NCI-H526 treated with DMSO at 0.1 percent for 48 hours (cell line): ENCODE measurements at places on chromosomes 4 and X.
A peak's percentile ranks its signal among the peaks of the same experiment; 100 is the strongest.

DNA sequence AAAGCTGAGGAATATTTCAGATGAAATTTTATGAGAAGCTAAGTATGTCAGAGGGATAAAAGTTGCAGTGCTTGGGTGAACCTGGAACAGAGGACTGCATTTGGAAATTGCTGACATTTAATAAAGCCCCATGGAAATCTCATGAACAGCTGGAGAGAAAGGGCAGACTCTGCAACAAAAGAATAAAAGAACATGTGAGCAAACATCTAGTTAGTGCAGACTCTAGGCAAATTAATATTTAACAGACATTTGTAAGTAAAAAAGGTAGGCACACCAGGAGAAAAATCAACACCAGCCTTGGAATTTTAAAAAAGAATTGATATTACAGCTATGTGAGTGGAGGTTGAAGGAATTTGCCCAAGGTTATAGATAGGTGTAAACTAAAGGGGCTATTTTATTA lies 114.6 kb upstream of the PUDP start:
- DNase-seq = peak; percentile 78

DNA sequence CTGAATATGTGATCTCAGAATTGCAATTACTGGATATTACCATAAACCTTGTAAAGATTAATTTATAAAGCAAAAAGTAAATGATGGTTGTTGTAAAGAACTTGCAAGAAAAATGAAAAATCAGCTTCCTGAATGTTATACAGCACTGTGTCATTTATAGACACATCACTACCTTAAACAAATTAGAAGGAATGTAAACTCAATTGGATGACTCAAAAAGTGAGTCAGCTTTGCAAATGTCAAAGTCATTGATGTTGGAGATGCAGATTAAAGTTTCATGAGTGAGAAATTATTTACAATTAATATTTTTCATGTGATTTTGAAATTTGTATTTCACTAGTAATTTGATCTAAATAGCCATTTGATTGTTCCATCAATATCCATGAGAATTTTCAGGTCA lies 193.2 kb downstream of the RAPGEF2 start:
- DNase-seq = no peak

DNA sequence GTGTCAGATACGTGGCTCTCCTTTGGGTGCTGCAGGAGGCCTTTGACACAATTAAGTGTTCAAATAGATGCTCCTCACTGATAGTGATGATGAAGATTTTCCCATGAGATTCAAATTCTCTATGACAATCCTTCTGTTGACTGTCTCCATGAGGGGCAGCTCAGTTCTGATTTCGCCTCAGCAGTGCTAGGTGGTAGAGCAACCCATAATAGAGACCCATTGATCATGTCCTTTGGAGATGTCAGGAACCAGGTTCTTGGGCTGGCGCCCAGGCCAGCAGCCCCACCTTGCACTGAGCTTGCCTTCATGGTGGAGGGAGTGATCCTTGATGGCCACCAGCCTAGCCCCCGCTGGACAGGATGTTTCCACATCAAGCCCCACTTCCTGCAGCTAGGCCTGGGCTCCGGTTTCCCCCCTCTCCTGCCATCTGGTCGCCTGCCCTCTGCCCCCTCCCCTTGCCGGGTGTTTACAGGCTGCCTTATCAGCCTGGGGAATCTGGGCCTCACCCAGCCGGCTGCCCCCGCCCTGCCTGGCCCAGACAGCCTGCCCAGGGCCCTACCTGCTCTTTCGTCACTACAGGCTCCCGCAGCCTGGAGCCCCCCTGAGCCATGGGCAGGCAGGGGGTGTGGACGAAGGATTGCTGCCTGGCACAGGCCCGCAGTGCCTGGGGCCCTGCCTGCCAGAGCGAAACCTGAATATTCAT lies 12.6 kb downstream of the ELF4 start:
- peak; percentile 52 for DNase-seq

GRCh38 chr4:47222276-47222675 lies 190.9 kb downstream of the GABRB1 start:
- DNase-seq = no peak

GRCh38 chr4:73704314-73705055 lies 35.9 kb upstream of the CXCL8 start:
- DNase-seq = no peak

- no peak for DNase-seq
Observed at GRCh38 chrX:125953814-125954213, 212.3 kb downstream of the DCAF12L2 start.

GRCh38 chr4:2245787-2246275 lies 3.9 kb upstream of the HAUS3 start:
- no peak for DNase-seq

DNA sequence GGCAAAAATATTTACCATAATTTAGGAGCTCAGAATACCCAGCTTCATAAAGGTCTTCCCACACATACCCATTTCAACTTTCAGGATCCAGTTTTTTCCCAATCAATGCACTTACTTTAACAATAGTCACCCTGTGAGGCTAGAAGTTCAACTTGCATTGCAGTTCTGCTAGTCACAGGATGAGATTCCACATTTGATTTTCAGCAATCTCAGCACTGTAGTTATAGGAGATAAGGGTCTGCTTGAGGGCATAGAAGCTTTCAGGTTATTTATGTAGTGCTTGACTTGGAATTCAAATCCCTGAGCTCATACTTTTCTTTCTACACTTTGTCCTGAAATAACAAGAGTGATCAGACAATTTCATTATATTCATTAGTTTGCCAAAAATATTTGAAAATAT lies 78.3 kb upstream of the IL2 start:
- no peak for DNase-seq

DNA sequence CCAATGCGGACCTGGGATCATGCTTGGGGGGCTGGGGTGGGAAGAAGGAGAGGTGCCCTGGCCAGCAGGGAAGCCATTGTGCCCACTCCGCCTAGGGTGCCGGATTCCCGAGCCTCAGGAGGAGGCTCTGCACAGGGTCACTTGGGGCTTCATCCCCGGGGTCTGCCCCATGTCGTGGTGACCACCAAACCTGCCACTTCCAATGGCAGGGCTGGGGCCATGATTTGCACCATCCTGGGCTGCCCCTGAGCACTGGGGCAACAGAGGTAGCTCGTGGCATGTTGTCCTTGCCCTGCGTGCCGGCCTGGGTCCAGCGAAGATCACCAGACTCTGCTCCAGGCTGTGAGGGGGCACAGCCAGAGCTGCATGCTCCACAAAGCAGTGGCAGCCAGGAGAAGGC lies 71.4 kb upstream of the DCAF12L2 start:
- no peak for DNase-seq

- DNase-seq = no peak
Observed at GRCh38 chr4:13478131-13478530, 6.0 kb downstream of the RAB28 start.

GRCh38 chr4:87574996-87575395 lies 33.3 kb upstream of the DSPP start:
- no peak for DNase-seq

DNA sequence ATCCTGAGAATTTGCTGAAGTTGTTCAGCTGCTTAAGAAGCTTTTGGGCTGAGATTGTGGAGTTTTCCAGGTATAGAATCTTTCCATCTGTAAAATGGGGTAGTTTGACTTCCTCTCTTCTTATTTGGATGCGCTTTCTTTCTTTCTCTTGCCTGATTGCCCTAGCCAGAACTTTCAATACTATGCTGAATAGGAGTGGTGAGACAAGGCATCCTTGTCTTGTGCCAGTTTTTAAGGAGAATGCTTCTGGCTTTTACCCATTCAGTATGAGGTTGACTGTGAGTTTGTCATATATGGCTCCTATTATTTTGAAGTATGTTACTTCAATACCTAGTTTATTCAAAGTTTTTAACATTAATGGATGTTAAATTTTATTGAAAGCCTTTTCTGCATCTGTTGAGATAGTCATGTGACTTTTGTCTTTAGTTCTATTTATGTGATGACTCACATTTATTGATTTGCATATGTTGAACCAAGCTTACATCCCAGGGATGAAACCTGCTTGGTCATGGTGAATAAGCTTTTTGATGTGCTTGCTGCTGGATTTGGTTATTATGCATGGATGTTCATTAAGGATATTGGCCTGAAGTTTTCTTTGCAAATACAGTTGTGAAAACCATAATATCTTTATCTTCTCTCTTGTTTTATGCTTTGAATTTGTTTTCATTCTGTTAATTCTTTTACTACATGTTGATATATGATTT lies 573.8 kb upstream of the NDST4 start:
- DNase-seq = peak; percentile 37

DNA sequence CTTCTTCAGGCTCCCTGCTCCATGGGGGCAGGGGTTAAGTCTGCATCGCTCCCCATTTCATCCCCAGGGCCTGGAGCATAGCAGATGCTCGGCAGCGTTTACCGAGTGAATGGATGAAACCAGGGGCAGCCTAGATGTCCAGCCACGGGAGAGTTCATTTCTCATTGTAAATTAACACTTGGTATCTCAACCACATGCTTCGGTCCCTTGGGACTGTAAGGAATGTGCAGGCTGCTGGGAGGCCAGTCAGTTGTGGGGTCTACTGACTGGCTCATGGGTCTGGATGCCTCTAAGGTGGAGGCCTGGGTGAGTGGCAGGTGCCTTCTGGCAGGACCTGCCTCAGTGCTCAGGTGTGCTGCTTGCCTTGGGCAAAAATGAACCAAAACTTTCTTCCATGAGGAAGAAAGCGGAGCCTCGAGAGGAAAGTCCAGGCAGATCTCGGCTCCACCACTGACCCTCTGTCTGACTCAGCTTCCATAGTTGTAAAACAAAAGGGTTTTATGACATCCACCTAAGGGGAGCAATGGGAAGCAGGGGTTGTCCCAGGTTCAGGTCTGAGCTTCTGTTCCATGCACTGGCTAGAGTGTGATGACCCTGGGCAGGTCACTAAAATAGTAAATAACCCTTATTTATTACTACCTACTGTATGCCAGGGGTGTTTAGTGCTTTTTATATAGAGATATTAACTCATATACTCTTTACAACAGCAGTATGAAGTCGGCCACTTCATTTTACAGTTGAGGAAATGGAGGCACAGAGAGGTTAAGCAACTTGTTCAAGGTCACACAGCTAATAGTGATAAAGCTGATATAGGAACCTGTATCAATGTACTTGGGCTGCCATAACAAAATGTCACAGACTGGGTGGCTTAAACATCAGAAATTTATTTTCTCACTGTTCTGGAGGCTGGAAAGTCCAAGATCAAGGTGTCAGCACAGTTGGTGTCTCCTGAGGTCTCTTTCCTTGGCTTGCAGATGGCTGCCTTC lies 144.3 kb upstream of the STX18 start:
- peak; percentile 12 for DNase-seq

- DNase-seq = no peak
Observed at GRCh38 chrX:80014141-80014940, at the start of gene TBX22. TSS of gene TBX22 (plus strand) at chrX:80014753. CDS start at chrX:80022270, 7,517 bp downstream.

- DNase-seq = no peak
Observed at GRCh38 chr4:147791341-147791740, 59.5 kb downstream of the ARHGAP10 start.

GRCh38 chr4:176034936-176035335 lies 30.7 kb upstream of the WDR17 start:
- DNase-seq = no peak

DNA sequence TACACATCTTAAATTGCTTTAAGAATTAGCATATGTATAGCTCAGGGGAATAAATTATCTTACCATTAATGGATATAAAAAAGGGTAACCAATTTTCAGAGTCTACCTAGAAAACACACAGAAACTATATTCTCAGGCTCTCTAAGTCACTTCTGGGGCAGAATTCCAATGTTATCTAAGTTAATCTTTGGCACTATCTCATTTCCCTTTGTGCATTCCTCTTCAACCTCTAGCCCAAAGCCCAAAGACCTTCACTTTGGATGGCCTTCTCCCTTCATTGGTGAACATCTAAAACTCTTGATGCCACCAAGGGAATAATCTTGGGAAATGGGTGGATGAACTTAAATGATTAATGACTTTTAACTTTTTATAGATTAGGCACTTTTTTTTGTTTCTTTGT lies 108.3 kb downstream of the APBB2 start:
- DNase-seq = no peak

DNA sequence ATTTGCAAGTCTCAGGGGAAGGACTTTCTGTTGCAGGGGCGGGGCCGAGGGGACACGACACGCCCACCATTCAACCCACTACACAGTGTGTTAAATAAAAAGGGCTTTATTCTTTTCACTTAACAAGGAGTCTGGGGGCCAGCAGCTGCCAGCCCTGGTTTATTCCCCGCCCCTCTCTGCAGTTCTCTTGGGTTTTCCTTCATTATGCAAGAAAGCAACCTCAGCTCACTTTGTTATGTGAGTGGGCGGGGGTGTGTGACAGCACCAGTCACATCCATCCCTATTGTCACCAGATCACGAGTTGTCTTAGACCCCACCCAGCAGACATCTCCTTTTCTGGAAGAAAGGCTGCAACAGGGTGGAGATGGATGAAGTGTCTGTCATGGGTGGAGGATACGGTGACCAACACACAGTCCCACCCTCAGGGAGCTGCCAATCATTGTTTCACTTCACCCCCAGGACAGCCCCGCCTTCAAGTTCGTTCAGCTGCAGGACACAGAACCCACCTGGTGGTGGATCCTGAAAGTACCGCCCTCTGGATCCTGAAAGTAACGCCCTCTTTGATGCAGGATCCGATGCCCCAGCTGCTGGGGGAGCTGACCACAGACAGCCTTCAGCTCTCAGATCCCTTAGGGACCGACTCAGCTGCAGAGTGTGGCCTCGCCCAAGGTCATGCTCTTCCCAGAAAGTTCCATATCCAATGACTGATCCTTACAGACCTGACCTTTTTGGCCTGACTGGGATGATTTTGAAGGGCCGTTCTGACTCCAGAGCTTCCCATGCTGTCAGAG lies 79.6 kb downstream of the SMIM20 start:
- no peak for DNase-seq

DNA sequence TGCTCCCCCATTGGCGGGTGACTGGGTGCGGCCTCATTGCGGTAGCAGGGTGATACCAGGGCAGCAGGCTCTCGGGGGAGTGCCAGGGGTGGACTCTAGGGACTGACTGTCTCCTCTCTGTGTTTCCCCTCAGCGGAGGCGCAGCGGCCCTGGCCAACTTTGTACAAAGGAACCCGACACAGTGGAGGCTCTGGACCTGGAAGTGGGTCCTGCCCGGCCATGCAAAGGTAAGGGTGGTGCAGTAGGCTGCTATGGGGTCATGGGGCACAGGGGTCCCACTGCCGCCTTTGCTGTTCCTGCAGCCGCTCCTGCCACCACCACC lies 16.3 kb downstream of the SULT1B1 start:
- DNase-seq = no peak

DNA sequence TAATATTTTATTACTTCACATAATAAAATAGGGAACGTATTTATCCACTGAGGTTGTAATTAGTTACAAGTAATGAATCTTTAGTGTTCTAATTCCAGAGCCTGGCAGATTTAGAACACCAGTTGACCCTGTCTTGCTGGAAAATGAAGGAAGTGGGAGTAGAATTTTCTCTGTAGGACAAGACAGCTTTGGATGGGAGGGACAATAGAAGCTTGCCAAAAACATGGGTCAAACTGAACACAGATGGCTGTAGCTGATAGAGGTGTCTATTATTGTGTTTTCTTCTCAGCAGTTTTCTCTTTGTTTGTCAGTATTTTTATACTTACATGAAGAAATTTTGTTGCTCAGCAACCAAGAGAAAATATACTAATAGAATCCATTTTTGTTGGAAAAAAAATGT lies 20.2 kb downstream of the FAT4 start:
- no peak for DNase-seq

- DNase-seq = no peak
Observed at GRCh38 chrX:155577682-155578081, 35.1 kb downstream of the TMLHE start.
